Mesothelial cell of epicardium (in vitro differentiated cells): ENCODE measurements at places on chromosomes 3 and 15.
A peak's percentile ranks its signal among the peaks of the same experiment; 100 is the strongest.

DNA sequence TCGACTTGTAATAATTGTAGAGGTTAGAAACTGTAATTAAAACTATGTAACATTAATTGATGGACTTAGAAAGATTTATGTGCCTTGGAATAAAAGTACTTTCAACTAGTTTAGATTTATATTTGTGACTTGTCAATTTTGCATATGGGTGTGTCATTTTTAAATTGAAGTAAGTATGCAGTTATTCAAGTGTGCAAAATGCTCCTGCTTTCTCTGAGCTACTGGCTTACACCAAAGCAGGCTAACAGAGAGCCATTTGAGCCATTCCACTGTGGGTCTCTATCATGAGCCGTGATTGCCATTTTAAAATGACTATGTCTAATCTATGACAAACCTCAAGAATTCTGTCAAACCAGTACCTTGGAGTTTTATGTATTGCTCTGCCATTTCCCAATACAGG lies 345.0 kb upstream of the MDFIC2 start:
- no peak for DNase-seq
- no peak overlapping the region for H3K27ac ChIP-seq
- peaks cover 7% of the 10 kb centered on the region for H3K36me3 ChIP-seq
- H3K4me3 ChIP-seq, result no peak overlapping the region
- peaks cover 6% of the 10 kb centered on the region for H3K4me1 ChIP-seq
- H3K27me3 ChIP-seq, result peaks cover 18% of the 10 kb centered on the region

GRCh38 chr15:82003916-82004315 lies 41.9 kb downstream of the MEX3B start:
- H3K4me3 ChIP-seq, result no peak overlapping the region
- peaks cover 6% of the 10 kb centered on the region for H3K4me1 ChIP-seq
- peaks cover 10% of the 10 kb centered on the region for H3K36me3 ChIP-seq
- no peak for DNase-seq

- no peaks in the 10 kb centered on the region for H3K27me3 ChIP-seq
- H3K27ac ChIP-seq, result no peak overlapping the region
- no peak overlapping the region for H3K4me3 ChIP-seq
- no peak for DNase-seq
- H3K36me3 ChIP-seq, result no peaks in the 10 kb centered on the region
- H3K4me1 ChIP-seq, result peaks cover 3% of the 10 kb centered on the region
Measured at GRCh38 chr3:147958754-147959153, 549.6 kb downstream of the ZIC1 start.

DNA sequence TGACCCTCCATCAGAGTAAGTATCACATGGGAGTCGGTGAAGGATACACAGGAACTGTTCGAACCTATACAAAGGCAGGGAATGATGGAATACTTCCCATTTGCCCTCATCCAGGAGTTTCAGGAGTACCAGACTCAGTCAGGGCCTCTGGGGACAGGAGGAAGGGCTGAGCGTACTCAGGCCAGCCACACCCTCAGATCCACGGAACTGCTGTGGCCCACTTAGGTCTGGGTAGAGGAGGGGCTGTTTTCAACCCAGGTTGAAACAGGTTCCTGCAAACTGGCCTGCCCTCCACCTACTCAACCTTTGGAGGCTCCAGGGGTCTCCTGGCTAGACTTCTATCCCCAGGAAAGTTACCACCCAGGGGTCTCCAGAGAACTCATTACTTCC lies 6.7 kb upstream of the IGDCC3 start:
- peaks cover 3% of the 10 kb centered on the region for H3K36me3 ChIP-seq
- no peak for DNase-seq
- H3K4me3 ChIP-seq, result peak overlapping the region; percentile 54

DNA sequence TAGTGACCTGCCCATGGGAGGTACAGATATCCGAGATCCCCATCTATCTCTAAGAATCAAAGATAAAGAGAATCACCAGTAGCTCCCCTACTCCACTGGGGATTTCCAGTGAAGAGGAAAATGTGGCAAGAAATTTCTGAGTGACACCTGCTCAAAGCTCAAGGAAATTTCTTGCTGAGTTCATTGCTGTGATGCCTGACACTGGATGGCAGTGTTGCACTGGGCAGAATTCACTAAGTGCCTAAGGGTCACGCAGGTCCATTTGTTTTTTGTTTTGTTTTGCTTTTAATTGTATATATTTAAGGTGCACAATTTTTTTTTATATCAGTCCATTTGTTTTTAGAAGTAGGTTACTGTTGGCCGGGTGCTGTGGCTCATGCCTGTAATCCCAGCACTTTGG lies 109.5 kb upstream of the KCNAB1 start:
- no peaks in the 10 kb centered on the region for H3K36me3 ChIP-seq
- DNase-seq, result no peak
- no peaks in the 10 kb centered on the region for H3K4me1 ChIP-seq
- peaks cover 4% of the 10 kb centered on the region for H3K27me3 ChIP-seq
- H3K27ac ChIP-seq, result no peak overlapping the region
- no peak overlapping the region for H3K4me3 ChIP-seq

DNA sequence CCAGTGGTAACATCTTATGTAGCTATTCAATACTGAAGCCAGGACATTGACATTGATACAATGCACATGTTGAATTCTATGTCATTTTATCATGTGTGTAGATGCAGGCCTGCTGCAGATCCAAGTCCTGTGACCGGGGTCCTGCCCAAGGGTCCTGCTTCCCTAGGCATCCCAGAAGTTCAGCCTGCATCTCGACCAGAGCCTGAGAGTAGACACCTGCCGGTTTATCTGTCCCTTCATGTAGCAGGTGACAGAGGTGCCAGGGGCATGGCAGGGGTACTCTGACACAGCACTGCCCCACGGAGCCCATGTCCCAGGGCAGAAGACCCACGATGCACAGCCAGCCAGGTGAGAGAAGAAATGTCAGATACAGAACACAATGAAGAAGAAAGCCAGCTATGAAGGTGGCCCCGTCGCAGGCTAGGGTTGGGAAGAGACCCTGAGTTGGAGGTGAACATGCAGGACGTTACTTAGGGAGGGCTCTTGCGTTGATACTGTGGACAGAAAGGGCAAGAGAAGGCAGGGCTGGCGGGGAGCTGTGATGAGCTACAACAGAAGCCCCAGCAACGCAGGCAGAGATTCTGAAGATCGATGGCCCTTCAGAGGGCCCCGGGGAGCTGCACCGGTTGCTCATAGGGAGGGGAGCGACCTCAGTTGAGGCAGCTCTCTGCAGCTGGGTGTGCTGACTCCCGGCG lies 51.0 kb downstream of the TPRA1 start:
- no peak overlapping the region for H3K4me3 ChIP-seq
- no peaks in the 10 kb centered on the region for H3K36me3 ChIP-seq
- no peak for DNase-seq
- H3K27ac ChIP-seq, result no peak overlapping the region
- H3K27me3 ChIP-seq, result peaks cover 18% of the 10 kb centered on the region

DNA sequence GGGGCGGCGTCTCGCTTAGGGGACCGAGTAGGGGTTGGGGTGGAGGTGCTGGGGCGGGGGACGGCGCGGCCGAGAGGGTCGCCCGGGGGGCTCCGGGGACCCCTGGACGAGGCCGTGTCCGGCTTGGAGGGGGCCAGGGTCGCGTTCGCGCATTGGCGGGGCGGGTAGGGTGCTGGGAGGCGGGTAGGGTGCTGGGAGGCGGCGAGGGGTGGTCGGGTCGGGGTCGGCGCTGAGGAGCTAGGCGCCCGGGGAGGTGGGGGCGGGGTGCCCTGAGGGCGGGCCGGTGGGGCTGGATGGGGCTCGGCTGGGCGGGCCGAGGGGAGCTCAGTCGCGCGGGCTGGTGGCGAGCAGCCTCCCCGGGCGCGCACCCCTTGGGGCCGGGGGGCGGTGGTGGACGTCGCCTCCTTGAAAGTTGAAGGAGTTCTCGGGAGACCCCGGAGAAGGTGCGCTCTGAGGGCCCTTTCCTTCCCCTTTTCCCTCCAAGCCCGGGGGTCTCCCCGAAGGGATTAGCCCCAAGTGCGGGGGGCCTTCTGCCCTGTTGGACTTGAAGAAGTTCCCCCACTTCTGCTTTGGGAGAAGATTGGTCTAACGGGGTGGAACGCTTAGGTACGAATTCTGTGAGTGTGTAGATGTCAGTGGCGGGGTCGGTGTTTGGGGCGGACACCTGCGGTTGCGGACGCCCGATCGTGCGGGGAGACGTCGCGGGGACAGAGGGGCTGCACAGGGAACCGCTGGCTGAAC lies 543 bp downstream of the MEF2A start:
- peaks cover 29% of the 10 kb centered on the region for H3K4me1 ChIP-seq
- H3K27ac ChIP-seq, result peak overlapping the region; percentile 98
- peak overlapping the region; percentile 100 for H3K4me3 ChIP-seq
- peaks cover 7% of the 10 kb centered on the region for H3K27me3 ChIP-seq

DNA sequence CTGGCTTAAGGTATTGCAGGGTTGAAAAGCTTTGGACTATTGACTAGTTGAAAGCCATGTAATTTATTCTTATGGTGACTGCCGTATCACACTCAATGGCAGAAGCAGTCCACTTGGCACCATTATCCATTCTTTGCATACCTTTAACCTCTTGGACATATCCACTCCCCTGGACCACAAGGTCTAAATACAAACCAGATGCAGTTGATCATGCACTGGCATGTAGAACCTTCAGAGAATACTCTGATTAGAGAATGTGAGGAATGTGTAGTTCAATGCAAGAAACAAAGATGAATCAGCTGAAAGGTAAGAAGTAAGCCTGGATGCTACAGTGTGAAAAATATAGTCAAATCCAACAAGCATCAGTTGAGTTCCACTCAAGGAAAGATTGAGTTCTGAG lies 93.1 kb downstream of the FRMD5 start:
- H3K36me3 ChIP-seq, result no peaks in the 10 kb centered on the region
- H3K27me3 ChIP-seq, result no peaks in the 10 kb centered on the region
- H3K27ac ChIP-seq, result no peak overlapping the region
- DNase-seq, result no peak
- no peak overlapping the region for H3K4me3 ChIP-seq
- H3K4me1 ChIP-seq, result peaks cover 15% of the 10 kb centered on the region

- no peak for DNase-seq
- peak overlapping the region; percentile 15 for H3K4me3 ChIP-seq
- H3K27ac ChIP-seq, result no peak overlapping the region
- H3K36me3 ChIP-seq, result no peaks in the 10 kb centered on the region
- H3K27me3 ChIP-seq, result peaks cover 86% of the 10 kb centered on the region
Measured at GRCh38 chr15:67828278-67828968, 3.1 kb downstream of the SKOR1 start.

GRCh38 chr3:28191363-28191762 lies 50.1 kb upstream of the CMC1 start:
- H3K4me1 ChIP-seq, result no peaks in the 10 kb centered on the region
- no peak for DNase-seq
- H3K27me3 ChIP-seq, result peaks cover 4% of the 10 kb centered on the region
- H3K27ac ChIP-seq, result no peak overlapping the region
- H3K36me3 ChIP-seq, result no peaks in the 10 kb centered on the region
- no peak overlapping the region for H3K4me3 ChIP-seq

GRCh38 chr3:65398953-65399352 lies 639.8 kb downstream of the MAGI1 start:
- H3K27me3 ChIP-seq, result no peaks in the 10 kb centered on the region
- H3K4me3 ChIP-seq, result no peak overlapping the region
- H3K36me3 ChIP-seq, result no peaks in the 10 kb centered on the region
- H3K27ac ChIP-seq, result no peak overlapping the region
- peaks cover 22% of the 10 kb centered on the region for H3K4me1 ChIP-seq

DNA sequence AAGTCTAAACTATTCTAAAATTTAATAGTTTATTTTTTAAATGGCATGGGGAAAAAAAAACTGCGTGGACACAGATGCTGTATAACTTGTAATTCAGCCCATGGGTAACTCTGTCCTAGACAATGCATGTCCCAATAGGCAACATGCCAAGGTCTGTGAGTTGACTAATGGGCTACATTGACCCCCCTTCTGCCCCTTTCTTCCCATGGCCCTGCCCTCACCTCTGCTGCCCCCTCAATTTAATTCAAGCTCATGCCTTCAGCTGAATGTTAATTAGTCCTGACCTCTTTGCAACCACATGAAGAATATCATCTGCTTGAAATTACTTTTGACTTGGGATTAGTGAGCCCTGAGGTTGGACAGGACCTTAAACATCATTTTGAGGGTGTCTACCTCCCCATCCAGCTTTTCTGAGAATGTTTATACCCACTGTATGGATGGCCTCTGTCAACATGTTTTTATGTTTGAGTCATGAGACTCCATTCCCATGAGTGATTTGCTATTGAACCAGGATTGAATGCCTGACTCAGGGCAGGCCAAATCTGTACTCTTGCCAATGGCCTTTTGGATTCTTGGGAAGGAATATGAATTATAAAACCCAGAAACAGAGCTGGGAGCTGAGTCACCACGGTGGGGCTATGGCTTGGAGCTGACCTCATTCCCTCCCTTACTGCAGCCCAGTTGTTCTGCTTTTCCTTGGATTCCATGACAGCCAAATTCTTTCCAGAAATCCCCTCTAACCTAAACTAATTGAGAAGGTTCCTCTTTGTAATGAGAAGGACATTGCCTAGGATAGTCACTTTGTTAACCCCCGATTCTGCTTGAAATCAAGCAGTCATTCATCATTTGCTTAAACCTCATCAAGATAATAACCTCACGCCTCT lies 33.5 kb upstream of the PDE8A start:
- H3K36me3 ChIP-seq, result no peaks in the 10 kb centered on the region
- H3K27me3 ChIP-seq, result no peaks in the 10 kb centered on the region
- H3K27ac ChIP-seq, result no peak overlapping the region
- H3K4me3 ChIP-seq, result no peak overlapping the region

GRCh38 chr3:73786998-73787397 lies 162.3 kb upstream of the PDZRN3 start:
- no peaks in the 10 kb centered on the region for H3K36me3 ChIP-seq
- H3K4me1 ChIP-seq, result peaks cover 19% of the 10 kb centered on the region
- no peak overlapping the region for H3K27ac ChIP-seq
- H3K27me3 ChIP-seq, result no peaks in the 10 kb centered on the region
- no peak for DNase-seq

DNA sequence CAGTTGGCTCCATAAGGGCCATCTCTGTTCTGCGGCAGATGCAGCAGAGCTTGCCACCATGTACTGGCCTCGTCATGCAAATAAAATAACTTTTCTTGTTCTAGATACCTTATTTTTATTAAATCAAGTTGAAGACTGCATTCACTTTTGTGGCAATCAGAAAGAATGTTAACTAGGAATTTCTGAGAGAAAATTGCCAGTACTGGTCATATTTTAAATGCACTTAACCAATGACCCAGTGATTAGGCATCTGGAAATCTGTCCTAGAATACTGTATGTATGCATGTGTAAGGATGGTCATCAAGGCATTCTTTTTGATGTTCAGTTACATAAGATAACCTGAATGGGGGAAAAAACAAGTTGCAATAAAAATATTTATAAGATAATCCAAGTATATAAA lies 34.2 kb upstream of the CSPG5 start:
- no peaks in the 10 kb centered on the region for H3K27me3 ChIP-seq
- H3K36me3 ChIP-seq, result peaks cover 56% of the 10 kb centered on the region
- no peak overlapping the region for H3K27ac ChIP-seq
- H3K4me1 ChIP-seq, result peaks cover 16% of the 10 kb centered on the region
- no peak overlapping the region for H3K4me3 ChIP-seq

- no peak for DNase-seq
- no peaks in the 10 kb centered on the region for H3K27me3 ChIP-seq
- H3K36me3 ChIP-seq, result no peaks in the 10 kb centered on the region
- no peak overlapping the region for H3K27ac ChIP-seq
- no peaks in the 10 kb centered on the region for H3K4me1 ChIP-seq
- H3K4me3 ChIP-seq, result no peak overlapping the region
Measured at GRCh38 chr3:107512108-107512507, 10.7 kb upstream of the BBX start.
